Activated naive CD4-positive, alpha-beta T cell treated with anti-CD3 and anti-CD28 coated beads for 36 hours (primary cell): ENCODE measurements at places on chromosomes 12 and 14. TPM values are rescaled to one million over a fixed set of nuclear protein-coding genes. Genes with fewer than 3 reads are reported as not detected.

The CCDC197 gene
- total RNA-seq, result not detected

GRCh38 chr14:33545696-33546095 is 405.2 kb downstream of the EGLN3 start:
- peaks cover 3% of the 10 kb centered on the region for H3K27me3 ChIP-seq
- no peaks in the 10 kb centered on the region for H3K36me3 ChIP-seq

- H3K4me1 ChIP-seq, result no peaks in the 10 kb centered on the region
- H3K36me3 ChIP-seq, result no peaks in the 10 kb centered on the region
- H3K4me3 ChIP-seq, result no peak overlapping the region
- H3K27me3 ChIP-seq, result peaks cover 9% of the 10 kb centered on the region
- no peak for DNase-seq
These were observed 30.7 kb upstream of the ESR2 start for GRCh38 chr14:64324895-64325294.

The RHOJ gene
- not detected for total RNA-seq

- no peak for DNase-seq
- H3K4me3 ChIP-seq, result no peak overlapping the region
- peaks cover 12% of the 10 kb centered on the region for H3K4me1 ChIP-seq
- H3K27ac ChIP-seq, result no peak overlapping the region
These were observed 7.9 kb upstream of the FBRSL1 start for GRCh38 chr12:132481771-132482745.

GRCh38 chr12:30135776-30136175 is 352.0 kb upstream of the TMTC1 start:
- H3K4me1 ChIP-seq, result no peaks in the 10 kb centered on the region
- H3K27ac ChIP-seq, result no peak overlapping the region
- H3K27me3 ChIP-seq, result no peaks in the 10 kb centered on the region
- no peaks in the 10 kb centered on the region for H3K36me3 ChIP-seq
- no peak for DNase-seq

The CLEC1B gene
- total RNA-seq, result not detected

The MRPL42 gene
- total RNA-seq, result 93.8 TPM

The TMEM229B gene
- total RNA-seq, result 0.49 TPM
